Activated CD8-positive, alpha-beta memory T cell treated with anti-CD3 and anti-CD28 coated beads, Interleukin-2, amount 50 U/mL, for 48 hours (primary cell): ENCODE measurements at places on chromosomes 2 and 18.

- no peak for DNase-seq
Measured at GRCh38 chr2:120464448-120464931, 118.6 kb downstream of the INHBB start.

DNA sequence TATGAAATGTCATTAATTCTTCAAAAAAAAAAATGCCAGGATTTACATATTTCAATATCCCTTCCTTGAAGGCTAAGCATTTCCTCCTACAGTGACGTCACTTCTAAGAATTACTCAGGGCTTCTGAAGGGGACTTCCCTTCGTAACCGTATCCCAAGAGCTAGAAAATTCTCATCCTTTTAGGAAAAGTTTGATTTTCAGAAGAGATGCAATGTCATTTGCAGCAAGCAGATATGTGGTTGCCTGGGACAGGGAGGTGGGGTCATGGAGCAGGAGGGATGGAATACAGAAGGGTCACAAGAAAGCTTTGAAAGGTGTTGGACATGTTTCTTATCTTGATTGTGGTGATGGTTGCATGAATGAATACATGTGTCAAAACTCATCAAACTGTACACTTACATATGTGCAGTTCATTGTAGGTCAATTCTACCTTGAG lies 97.0 kb upstream of the ATL2 start:
- no peak for DNase-seq

DNA sequence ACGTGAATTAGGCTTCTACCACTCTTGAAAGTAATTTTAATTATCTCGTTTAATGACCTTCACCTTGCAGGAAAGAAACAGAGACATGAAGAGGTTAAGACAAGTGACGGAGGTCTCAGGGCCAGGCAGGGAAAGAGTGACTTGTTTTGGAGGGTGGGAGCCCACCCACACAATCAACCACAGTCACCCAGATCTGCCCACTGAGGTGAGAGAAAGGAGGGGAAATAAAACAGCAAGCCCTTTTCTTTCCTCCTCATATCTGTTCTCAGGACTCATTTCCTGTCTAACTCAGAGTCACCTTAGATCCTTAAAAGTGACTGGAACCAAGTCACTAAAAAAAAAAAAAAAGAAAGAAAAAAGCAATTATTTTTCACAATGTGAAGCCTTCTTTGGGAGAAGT lies 26.8 kb downstream of the ATP8B1 start:
- DNase-seq, result no peak

GRCh38 chr18:63824220-63824525 lies 49.0 kb downstream of the SERPINB7 start:
- DNase-seq, result no peak

- peak; percentile 96 for DNase-seq
Measured at GRCh38 chr2:237923481-237924163, 43.2 kb upstream of the UBE2F start.

- DNase-seq, result no peak
Measured at GRCh38 chr2:219406861-219407230, 11.3 kb upstream of the DES start.

DNA sequence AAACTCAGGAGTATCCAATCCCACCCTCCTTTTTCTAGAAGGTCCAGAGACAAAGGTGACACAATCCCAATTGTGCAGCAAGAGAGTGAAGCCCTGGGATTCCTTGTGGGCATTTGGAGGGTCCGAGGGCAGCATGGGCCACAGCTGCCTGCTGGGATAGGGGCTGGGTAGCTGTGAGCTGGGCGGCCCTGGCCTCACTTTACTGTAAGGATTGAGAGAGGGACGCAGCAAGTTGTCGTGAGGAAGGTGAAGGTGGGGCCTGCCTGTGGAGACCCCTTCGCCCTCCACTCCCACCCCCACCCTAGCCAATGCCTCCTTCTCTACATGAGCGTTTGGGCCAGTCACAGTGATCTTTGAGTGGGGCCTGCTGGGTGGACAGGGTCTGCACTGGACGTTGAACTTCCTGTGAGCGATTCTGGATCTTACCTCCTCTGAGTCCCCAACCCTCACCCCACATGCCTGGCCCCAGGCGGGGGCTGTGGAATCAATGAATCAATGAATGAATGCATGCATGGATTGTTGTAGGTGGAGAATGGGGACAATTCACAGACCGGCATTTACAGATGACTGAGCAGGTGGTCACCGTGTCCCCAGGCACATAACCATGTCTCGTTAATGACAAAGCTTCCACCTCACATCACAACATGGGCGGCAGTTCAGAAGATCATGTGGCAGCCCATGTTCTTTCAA lies 107.2 kb downstream of the INHBB start:
- no peak for DNase-seq

- no peak for DNase-seq
Measured at GRCh38 chr2:120874888-120875275, 139.2 kb downstream of the GLI2 start.

GRCh38 chr2:219282375-219282774 lies 3.2 kb downstream of the DNAJB2 start:
- no peak for DNase-seq

- no peak for DNase-seq
Measured at GRCh38 chr2:198596985-198597384, 792.6 kb downstream of the PLCL1 start.

DNA sequence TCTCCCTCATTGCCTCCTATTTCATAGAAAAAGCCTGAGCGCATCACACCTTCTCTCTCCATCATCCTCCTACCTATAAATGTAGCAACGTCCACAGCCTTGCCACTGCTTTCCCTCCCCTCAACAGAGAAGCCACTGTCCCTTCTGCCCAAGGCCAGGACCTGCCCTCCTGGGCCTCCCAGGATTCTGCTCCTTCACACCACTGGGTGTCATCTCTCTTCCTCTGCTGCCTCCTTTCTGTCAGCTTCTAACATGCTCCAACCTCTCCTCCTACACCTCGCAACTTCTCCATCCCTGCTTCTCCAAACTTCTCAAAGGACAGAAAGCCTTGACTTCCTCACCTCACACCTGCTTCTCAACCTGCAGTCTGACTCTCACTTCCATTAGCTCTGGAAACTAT lies 21.2 kb upstream of the ME2 start:
- DNase-seq, result no peak

- no peak for DNase-seq
Measured at GRCh38 chr2:47651296-47651695, 131.6 kb upstream of the MSH6 start.

DNA sequence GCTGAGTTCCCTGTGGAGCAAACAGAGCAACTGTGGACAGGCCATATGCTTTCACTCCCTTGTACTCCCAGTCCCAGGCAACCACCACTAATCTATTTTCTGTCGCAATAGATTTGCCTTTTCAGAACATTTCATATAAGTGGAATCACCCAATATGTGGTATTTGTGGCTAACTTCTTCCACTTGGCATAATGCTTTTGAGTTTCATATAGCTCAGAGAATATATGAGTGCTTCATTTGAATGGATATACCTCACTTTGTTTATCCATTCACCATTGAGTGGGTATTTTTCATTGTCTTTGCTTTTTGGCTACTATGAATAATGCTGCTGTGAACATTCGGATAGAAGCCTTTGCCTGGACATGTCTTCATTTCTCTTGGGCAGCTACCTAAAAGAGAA lies 151.9 kb downstream of the CERS6 start:
- DNase-seq, result no peak

GRCh38 chr18:59358414-59358711 lies 702 bp downstream of the LMAN1 start:
- DNase-seq, result no peak

GRCh38 chr18:77201506-77201905 lies 48.1 kb upstream of the GALR1 start:
- DNase-seq, result no peak

GRCh38 chr2:147843391-147843863 lies 1.4 kb upstream of the ACVR2A start:
- DNase-seq, result no peak

DNA sequence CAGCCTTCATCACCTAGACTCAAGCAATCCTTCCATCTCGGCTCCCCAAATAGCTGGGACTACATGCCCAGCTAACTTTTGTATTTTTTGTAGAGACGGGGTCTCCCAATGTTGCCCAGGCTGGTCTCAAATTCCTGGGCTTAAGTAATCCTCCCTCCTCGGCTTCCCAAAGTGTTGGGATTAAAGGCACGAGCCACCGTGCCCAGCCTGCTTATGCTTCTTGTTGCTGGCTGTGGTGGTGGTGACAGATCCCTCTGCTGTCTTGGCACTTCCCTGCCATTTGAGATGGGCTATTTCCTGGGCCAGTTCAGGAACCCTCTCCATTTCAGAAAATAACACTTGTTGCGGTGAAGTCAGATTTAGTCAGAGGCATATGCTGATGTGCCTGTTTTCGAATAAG lies 28.8 kb downstream of the GATA6 start:
- no peak for DNase-seq

GRCh38 chr2:2763351-2764000 lies 432.4 kb upstream of the MYT1L start:
- no peak for DNase-seq

GRCh38 chr2:133654949-133655348 lies 86.7 kb upstream of the NCKAP5 start:
- DNase-seq, result no peak

GRCh38 chr2:12340164-12340563 lies 376.6 kb upstream of the TRIB2 start:
- DNase-seq, result no peak

GRCh38 chr2:2523461-2524347 lies 192.6 kb upstream of the MYT1L start:
- DNase-seq, result no peak

DNA sequence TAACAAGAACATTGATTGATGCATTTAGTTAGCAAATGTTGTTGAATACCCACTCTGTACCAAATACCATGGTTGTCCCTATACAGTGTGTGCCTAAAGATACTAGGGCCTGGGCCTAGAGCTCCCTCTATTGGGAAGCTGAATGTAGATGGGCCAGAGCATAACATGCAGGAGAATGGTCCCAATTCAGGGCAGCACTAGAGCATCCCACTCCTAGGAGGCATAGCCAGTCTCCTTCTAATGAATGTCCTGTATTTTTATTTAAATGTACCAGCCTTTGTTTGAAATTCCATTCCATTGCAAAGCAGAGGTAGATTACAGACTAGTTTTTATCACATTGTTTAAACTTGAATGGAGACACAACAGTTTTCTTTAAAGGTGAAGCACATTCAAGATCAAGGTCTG lies 90.6 kb downstream of the FEZ2 start:
- no peak for DNase-seq
